ENCODE measurements at places on chromosomes 5 and 9.
A peak's percentile ranks its signal among the peaks of the same experiment; 100 is the strongest.

DNA sequence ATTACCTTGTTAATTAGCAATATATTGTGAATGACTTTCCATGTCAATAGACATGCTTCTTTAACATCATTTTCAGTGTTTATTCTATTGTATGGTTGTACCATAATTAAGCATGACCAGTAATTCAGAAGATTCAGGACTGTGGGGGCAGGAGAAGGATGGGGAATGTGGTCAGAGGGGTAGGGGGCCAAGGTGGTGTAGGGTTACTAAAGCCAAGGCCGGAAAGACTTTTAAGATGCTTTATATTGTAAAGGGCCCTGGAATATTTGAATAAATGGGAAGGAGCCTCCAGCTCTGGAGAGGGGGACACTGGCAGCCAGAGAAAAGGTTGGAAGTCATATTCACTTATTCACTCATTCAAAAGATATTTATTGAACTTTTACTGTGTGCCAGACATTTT lies 115.7 kb downstream of the FGF18 start:
- no peak for DNase-seq

DNA sequence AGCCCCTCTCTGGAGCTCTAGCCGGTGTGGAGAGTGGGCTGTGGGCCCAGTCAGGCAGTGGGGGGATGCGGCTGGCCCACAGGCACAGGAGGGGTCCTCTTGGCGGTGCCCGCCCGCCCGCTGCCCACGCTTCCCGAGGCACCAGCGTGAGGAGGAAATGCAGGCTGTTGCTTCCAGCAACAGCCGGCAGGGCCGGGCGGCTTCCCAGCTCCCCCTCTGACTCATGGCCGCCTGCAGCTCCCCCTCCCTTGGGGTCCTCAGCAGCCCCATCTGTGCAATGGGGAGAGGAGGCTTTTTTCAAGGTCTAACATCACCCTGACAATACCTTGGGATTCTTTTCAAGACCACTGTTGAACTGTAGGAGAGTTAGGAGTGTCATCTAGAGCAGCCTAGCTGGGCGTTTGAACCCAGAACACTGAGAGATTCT lies 10.4 kb downstream of the CXXC5 start:
- no peak for DNase-seq

GRCh38 chr9:96448546-96449170 lies 1.3 kb upstream of the HABP4 start:
- no peak for DNase-seq

- no peak for DNase-seq
Measured at GRCh38 chr9:114687034-114687433, 5.0 kb upstream of the TEX48 start.

DNA sequence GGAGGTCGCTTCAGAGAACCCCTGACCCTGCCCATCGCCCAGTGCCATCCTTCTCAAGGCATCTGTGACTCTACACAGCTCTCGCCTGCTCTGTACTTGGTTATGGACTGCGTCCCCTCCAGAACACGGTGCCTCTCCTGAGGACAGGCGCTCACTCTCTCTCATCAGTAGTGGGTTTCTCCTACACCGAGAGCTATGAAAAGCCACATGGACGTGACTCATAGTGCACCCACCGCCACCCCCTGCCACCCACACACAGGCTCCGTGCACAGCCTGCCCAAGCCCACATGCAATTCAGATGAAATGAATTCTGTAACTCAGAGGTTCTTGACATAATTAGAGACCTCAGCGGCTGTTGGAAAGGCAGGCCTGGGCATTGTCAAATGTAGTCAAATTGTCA lies 13.9 kb downstream of the GTF3C5 start:
- DNase-seq, result no peak

DNA sequence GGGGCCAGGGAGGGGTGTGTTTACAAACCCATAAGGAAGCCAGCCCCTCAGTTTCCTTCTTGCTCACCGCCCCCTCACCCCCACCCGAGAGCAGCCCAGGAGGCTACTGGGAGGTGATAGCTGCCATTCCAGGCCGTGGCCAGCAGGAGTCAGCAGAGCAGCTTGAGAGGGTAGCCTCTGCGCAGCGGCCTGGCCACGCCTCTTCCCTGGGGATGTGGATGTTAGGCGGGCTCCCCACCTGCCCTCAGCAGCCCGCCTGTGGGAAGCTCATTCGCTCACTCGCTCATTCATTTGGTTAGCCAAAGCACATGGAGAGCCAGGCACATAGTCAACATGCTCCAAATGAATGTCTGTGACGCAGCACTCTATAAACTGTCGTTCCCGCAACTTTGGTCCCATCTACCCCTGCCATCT lies 6.1 kb upstream of the DPM2 start:
- DNase-seq, result peak; percentile 70

- no peak for DNase-seq
Measured at GRCh38 chr5:152864447-152864846, 459.4 kb upstream of the NMUR2 start.

GRCh38 chr5:103433211-103433610 lies 129.4 kb downstream of the NUDT12 start:
- no peak for DNase-seq

DNA sequence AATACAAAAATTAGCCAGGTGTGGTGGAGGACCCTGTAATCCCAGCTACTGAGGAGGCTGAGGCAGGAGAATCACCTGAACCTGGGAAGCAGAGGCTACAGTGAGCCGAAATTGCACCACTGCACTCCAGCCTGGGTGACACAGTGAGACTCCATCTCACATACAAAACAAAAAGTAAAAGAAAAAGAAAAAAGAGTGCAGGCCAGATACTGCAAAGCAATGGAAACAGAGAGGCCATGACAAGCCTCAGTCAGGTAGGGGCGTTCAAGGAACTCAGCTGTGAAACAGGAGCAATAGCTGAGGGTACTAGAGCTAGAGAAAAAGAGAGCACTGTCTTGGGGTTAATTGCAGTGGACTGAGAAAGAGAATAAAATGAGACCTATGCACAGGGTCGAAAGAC lies 56.2 kb downstream of the TIMD4 start:
- DNase-seq, result no peak

GRCh38 chr9:94639061-94639998 lies at the start of gene FBP1:
FBP1 (minus strand) TSS chr9:94639518; CDS start chr9:94639310, 208 bp downstream.
- peak; percentile 95 for DNase-seq

GRCh38 chr9:136622538-136622948 lies 40.2 kb upstream of the EGFL7 start:
- DNase-seq, result no peak

GRCh38 chr9:123003466-123003865 lies 30.0 kb upstream of the GPR21 start:
- DNase-seq, result no peak

DNA sequence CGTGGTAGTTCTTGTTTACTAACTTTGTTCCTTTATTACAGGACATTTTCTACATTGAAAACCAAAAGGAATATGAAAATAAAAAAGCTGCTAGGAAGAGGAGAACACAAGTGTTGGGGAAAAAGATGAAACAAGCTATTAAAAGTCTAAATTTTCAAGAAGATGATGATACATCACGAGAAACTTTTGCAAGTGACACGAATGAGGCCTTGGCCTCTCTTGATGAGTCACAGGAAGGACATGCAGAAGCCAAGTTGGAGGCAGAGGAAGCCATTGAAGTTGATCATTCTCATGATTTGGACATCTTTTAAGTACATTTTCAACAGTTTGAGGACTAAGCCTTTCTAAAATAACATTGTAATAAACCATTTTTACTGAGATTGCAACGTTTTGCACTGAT lies 23.8 kb downstream of the PHAX start:
- DNase-seq, result peak; percentile 66

- no peak for DNase-seq
Measured at GRCh38 chr9:110338143-110338542, 480 bp upstream of the TXNDC8 start.

DNA sequence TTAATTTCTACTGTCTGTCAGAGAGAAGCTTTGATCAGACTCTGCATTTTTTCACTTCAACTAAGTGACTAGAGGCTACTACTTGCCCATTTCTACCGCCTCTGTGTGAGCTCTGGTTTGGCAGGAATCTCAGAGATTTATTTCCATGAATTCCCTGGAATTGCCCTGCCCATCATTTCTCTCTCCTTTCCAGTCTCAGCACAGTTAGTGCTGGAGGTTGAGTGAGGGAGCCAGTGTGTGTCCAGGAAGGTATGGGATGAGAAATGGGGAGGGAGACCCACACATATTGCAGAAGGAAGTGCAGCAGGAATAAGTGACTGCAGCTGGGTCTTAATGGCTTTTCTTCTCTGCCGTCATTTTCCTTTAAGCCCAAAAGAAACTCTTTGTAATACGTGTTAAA lies 443.1 kb upstream of the ZNF462 start:
- no peak for DNase-seq

- DNase-seq, result no peak
Measured at GRCh38 chr9:130396581-130396980, 48.2 kb upstream of the ASS1 start.

- DNase-seq, result no peak
Measured at GRCh38 chr5:67003685-67003934, 193.0 kb downstream of the CD180 start.

DNA sequence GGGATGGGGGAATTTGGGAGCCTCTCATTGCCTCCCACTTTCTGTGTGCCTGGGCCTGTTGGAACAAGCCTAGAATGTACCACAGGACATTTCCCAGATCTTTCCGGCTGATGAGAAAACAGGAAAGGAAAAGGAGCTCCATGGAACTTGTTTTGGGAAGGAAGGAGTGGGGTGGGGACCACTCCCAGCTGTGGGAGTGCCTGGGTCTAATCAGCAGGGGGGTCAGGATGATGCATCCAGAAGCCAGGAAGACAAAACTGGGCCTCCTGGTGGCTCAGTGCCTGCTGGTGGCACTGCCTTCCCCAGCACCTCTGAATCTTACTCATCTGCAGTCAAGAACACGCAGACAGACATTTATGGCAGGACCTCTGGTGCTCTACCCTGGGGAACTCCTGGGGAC lies 2.8 kb downstream of the SMIM33 start:
- no peak for DNase-seq

- no peak for DNase-seq
Measured at GRCh38 chr5:6455571-6456200, 7.0 kb downstream of the UBE2QL1 start.

DNA sequence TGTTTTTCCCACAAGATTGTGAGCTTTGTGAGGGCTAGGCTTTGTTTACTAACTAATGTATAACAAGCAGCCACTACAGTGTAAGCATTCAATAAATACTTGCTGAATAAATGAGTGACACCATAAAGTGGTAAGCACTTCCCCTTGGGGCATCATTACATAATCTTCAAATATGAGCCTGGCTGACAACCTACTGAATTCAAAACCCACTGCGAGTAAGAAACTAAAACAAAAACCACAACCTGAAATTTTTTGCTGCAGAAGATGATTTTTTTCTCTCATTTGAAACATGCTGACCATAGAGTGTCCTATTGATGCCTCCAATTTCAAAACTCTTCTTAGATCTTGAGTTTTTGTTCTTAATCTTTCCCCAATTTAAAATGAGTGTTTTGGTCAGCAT lies 331.3 kb upstream of the CCNG1 start:
- DNase-seq, result no peak

DNA sequence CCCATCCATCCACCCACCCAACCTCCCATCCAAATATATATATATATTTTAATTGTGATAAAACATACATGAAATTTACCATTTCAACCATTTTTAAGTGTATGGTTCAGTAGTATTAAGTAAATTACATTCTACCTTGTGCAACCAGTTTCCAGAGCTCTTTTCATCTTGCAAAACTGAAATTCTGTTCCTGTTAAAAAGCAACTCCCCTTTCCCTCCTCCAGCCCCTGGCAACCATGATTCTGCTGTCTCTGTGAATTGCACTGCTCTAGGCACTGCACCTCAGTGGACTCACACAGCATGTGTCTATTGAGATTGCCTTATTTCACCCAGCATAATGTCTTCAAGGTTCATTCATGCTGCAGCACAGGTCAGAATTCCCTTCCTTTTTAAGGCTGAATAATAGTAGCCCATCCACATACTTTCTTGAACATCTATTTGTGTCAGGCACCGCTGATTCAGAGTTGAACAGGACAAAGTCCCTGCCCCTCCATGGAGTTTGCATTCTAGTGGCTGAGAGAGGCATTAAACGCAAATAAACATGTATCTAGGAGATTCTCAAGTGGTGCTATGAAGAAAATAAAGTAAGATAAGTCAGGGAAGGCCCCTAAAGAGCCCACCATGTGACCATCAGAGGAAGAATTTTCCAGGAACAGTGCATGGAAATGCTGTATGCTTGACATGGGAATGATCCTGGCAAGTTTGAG lies 24.0 kb downstream of the CSF1R start:
- peak; percentile 36 for DNase-seq

- no peak for DNase-seq
Measured at GRCh38 chr5:138725153-138725817, 27.9 kb upstream of the CTNNA1 start.

DNA sequence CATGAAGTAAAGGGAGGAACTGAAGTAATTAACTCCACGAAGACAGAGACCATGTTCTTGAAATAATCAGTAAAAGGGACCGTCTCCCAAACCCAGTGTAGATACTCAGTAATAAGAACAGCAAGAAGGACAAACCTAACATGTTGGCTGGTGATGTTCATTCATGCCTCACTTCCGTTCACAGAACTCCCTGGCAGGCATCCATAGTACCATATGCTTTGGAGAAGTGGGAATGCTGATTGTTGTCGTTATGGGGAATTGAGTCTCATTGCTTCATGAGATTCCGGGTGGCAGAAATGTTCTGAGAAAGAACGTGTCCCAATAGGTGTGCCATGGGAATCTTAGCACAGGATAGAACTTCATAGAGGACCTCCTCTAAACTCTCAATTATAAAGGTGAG lies 452.3 kb downstream of the ZSWIM6 start:
- no peak for DNase-seq

DNA sequence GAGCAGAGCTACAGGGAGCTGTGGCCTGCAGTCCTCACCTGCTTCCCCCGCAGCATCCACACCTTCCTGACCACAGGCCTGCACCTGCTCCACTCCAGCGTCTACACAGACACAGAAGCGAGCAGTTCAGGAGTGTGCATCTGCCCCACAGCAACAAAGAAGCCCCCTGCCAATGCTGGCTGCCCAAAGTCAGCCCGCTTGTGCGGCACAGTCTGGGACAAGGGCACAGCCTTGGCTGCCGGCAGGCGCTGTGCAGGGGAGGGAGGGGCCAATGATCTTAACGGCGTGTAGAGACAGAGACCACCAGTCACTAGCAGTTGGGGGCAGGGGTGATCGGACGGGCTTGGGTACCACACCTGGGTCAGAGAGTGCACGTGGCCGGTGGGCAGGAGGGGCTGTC lies 6.6 kb downstream of the BRD9 start:
- no peak for DNase-seq

- no peak for DNase-seq
Measured at GRCh38 chr9:82331079-82331478, 342.5 kb downstream of the SPATA31D1 start.

DNA sequence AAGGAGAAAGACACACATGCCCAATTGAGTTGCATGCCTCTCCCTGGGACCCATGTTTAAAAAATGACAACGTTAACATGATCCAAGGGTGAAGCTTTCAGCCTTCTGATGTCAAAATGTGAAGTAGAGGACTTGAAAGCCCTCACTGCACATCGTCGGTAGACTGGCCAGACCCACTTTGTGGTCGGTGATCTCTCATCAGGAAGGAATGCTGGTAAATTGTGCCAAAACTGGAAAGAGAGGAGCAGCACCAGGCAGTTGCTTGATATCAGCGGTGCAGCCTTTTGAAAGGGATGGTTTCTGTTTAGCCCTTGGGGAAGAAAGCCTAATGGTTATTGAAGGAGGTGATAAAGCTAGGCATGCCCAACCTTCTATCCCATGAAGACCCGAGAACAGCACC lies 125.3 kb upstream of the MARCHF11 start:
- DNase-seq, result no peak

GRCh38 chr5:137751869-137752491 lies 2.2 kb downstream of the HNRNPA0 start:
- DNase-seq, result peak; percentile 70
